ENCODE measurements at places on chromosomes 11 and 22.
A peak's percentile ranks its signal among the peaks of the same experiment; 100 is the strongest.

DNA sequence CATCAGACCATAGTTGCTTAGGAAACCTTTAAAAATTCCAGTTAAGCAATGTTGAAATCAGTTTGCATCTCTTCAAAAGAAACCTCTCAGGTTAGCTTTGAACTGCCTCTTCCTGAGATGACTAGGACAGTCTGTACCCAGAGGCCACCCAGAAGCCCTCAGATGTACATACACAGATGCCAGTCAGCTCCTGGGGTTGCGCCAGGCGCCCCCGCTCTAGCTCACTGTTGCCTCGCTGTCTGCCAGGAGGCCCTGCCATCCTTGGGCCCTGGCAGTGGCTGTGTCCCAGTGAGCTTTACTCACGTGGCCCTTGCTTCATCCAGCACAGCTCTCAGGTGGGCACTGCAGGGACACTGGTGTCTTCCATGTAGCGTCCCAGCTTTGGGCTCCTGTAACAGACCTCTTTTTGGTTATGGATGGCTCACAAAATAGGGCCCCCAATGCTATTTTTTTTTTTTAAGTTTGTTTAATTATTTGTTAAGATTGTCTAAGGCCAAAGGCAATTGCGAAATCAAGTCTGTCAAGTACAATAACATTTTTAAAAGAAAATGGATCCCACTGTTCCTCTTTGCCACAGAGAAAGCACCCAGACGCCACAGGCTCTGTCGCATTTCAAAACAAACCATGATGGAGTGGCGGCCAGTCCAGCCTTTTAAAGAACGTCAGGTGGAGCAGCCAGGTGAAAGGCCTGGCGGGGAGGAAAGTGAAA lies 73.4 kb downstream of the NCAPD3 start:
- DNase-seq, result no peak

DNA sequence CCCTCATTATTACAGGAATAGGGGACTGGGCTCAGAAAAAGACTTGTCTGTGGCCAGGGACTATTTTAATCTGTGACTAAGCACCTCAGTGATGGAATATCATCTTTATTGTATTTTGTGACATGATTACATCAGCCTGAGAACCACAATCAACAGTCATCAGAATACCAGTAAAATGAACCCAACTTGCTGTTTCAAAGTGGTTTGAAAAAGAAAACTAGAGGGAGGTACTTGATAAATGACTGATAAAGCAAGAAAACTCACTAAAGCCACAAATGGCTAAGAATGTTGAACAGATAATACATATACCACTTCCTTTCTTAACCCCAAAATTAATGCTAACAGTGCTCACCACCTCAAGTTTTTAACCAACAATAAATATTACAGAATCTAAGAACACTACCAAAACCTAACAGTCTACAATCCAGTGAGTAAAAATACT lies 155.7 kb downstream of the ATG16L2 start:
- no peak for DNase-seq

DNA sequence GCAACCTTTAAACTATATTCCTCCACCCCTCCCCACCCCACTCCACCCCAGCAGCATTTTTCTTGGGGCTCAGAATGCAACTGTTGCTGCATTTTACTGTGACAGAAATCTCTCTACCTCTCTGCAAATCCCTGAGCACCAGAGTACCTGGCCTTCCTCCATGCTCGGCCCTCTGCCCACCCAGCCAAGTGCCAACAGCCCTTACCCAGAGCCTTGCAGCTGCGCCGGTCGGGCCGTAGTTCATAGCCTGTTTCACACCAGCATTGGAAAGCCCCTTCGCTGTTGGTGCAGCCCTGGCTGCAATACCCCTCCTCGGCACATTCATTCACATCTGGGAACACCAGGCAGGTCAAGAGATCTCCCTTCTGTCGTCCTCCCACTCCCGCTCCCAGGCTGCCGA lies 23.4 kb downstream of the LRP4 start:
- DNase-seq, result no peak

DNA sequence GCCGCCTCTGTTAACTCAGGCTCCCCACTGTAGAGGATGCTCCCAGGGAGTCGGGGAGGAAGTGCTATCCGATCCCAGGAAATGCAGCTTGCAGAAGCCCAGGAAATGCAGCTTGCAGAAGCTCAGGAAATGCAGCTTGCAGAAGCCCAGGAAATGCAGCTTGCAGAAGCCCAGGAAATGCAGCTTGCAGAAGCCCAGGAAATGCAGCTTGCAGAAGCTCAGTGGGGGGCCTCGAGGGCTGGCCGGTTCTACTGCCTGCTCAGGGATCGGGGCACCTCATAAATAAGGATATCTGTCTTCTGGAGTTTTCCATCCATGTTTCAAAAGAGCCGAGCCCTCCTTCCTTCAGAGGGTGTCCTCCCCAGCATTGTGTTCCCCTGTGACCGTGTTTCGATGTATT lies 25.1 kb upstream of the SMIM38 start:
- DNase-seq, result no peak

GRCh38 chr11:33531743-33532181 lies 168.9 kb downstream of the C11orf91 start:
- no peak for DNase-seq

- DNase-seq, result no peak
Observed at GRCh38 chr11:121575963-121576290, 123.2 kb upstream of the SORL1-AS1 start.

DNA sequence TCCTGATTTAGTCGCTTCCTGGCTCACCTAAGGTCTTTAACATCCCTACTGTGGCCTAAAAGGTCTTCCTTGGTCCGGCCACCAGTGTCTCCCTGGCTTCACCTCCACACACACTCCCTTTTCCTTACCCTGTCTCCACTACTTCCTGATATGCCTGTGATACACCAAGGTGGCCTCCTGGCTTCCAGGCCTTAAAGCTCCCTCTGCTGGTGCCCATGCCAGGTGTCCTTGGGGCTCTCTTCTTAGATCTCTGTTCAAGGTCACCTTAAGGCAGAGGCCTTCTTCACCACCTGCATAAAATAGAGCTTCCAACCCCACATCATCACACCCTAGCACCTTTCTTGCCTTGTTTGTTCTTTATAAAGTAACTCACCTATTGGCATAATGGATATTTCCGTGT lies 787.7 kb downstream of the NTM start:
- no peak for DNase-seq

DNA sequence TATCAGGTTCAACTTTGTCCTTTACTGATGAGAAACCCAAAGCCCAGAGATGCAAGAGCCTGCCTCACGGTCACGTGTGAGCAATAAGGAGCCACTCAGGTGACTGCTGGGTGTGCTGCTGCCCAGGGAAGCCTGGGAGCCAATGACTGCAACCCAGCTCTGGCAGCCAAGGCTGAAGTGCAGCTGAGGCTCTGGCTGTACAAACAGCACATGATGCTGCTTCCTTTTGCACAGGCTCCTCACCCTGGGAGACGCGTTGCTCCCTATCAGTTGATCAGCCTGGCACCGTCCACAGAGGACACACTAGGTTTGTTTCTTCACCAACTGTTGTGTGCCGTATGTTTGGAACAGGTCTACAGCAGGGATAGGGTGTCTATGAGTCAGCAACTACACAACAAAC lies 168.7 kb downstream of the EFCAB6 start:
- DNase-seq, result no peak

- peak; percentile 91 for DNase-seq
Observed at GRCh38 chr22:39622881-39623367, 52.4 kb downstream of the CACNA1I start.

GRCh38 chr11:72864702-72865655 lies 50.8 kb downstream of the ATG16L2 start:
- DNase-seq, result no peak

- DNase-seq, result no peak
Observed at GRCh38 chr11:104154296-104154695, 9.7 kb downstream of the PDGFD start.

- no peak for DNase-seq
Observed at GRCh38 chr11:16813126-16813525, 74.7 kb downstream of the C11orf58 start.

DNA sequence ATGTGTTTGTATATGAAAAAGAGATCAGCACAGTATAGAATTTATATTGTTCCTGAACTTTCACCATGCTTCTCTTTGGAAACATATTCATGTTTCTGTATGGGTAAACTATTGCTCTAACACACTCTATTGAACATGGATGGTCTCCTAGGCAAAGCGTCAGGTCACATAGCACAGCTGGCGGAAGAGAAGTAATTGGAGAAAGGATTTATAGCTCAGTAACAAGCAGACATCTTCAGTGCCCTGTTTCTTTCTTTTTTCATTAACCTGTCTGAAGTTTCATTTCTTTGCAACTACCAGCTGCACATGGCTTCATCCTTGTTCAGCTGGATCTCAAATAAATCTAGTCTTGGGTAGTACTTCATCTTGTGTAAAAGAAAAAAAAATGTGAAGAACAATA lies 84.4 kb upstream of the TRPC6 start:
- DNase-seq, result no peak

- no peak for DNase-seq
Observed at GRCh38 chr22:22865311-22866072, 22.1 kb upstream of the IGLL5 start.

DNA sequence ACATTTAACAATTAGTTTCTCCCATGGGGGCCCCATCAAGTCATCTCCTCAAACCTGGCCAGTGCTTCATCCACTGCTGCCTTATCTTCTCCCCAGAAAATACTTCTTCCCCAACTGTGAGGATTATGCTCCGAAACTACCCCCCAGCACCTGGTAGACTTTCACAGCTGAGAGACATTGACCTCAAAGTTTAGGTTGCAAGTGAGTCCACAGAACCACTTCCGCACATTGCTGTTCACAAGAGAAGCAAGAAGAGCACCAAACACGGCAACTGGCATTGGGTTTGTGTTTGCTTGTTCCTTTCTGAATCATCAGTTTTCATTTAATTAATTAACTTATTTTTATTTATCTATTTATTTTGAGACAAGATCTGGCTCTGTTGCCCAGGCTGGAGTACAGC lies 6.1 kb downstream of the MCHR1 start:
- DNase-seq, result no peak

Data from HuH-7 (cell line).